ENCODE measurements at places on chromosomes 11 and 22.

DNA sequence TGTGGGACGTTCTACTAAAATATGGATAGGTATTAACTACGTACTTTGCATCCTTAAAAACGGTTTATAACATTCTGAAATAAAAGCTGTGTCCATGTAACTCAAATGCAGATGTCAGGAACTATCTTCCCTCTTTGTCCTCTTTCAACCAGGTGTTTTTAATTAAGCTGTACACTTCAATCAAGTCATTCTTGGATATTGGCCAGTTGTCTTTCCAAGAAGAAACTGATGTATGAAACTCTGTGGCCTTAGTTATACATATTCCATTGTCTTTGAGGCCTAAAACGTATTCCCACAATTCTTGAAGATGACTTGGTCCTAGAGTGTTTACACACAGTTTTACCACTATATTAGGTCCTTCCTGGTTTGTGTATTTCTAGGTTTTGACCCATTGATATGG lies 249.0 kb upstream of the CNTN5 start:
- no peak for DNase-seq

DNA sequence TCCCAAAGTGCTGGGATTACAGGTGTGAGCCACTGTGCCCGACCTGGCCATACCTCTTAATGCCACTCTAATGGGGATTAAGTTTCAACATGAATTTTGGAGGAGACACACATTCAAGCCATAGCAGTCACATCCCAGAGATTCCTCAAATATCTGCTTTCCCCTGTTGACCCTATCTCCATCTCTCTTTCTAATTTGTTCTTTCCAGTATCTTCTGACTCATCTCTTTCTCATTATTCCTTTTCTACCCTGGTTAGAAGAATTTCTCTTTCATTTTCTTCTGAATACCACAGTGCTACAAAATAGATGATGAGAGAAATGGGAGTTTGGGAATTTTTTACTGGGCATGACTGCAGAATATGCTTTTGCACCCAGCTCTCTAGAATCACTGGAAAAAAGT lies 5.1 kb downstream of the OR10V1 start:
- no peak for DNase-seq

DNA sequence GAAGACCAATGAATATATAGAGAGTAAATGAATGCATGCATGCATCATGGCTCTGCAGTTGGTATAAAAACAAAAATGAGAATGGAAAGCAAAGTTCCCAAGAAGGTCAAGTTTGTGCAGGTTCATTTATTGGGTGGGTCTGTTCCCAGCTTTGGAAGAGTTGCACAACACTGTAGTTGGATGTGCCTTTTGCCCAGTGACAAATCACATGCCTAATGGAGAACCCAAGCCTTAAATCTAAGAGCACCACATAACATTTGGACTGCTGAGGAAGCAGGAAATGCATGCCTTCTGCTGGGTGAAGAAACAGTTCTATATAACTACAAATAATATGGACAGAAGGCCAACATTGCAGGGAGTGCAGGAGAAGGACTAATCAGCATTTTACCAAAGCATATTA lies 30.6 kb downstream of the PRCP start:
- no peak for DNase-seq

- DNase-seq, result peak; percentile 28
Observed at GRCh38 chr11:86919557-86920210, 35.5 kb downstream of the FZD4 start.

- no peak for DNase-seq
Observed at GRCh38 chr11:5929571-5930368, 12.3 kb upstream of the OR56A3 start.

- DNase-seq, result no peak
Observed at GRCh38 chr11:34907934-34908593, 8.1 kb downstream of the APIP start.

GRCh38 chr11:6321356-6321755 lies 1.1 kb upstream of the CAVIN3 start:
- no peak for DNase-seq

- no peak for DNase-seq
Observed at GRCh38 chr11:2928605-2929530, at the start of gene PHLDA2. Gene PHLDA2 (minus strand): TSS chr11:2929420. CDS start chr11:2929364, 56 bp downstream.

- no peak for DNase-seq
Observed at GRCh38 chr11:79212741-79213190, 228.1 kb downstream of the TENM4 start.

GRCh38 chr11:124277804-124278203 lies 21.6 kb downstream of the OR8G5 start:
- DNase-seq, result no peak

- no peak for DNase-seq
Observed at GRCh38 chr11:120615391-120615790, 103.8 kb downstream of the GRIK4 start.

DNA sequence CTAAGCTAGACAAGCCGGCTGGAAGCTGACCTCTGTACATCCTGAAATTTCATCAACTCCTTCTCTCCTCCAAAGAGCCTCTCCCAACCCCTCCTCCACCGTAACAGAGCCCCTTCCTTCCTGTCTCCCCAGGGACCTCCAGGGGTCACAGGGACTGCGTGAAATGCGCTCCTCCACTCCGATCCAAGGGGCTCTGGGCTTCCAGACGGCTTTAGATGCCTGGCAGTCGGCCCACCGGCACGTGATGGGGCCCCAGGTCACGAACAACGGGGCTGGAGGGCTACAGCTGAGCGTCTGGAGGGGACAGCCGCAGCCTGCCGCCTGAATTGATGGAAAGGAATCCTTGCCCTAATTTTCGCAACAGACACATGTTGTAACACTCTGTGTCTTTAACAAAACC lies 264.1 kb downstream of the MN1 start:
- DNase-seq, result no peak

DNA sequence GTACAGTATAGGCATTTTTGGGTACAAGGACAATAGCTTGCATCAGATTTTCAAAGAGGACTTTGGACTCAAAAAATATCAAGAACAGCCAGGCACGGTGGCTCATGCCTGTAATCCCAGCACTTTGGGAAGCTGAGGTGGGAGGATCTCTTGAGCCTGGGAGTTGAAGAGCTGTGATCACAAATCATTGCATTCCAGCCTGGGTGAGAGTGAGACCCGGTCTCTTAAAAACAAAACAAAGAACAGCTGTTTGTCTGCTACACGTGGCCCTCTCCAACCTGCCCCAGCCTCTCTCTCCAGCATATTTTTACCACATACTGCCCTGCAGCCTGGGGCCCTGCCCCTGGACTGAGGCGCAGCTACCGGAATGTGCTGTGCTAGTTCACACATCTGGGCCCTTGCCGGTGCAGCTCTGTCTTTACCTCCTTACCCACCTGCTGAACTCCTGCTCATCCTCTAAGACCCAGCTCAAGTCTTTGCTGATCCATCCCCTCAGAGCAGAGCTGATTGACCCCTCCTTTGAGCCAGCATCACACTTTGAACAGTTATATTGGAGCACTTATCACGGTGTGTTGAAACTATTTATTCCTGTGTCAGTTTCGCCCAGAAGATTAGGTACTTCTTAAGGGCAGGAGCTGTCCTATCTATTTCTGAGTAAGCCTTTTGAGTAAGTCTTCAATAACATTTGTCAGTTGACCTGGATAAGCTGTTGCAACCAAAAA lies 29.4 kb downstream of the GRIK4 start:
- DNase-seq, result no peak

DNA sequence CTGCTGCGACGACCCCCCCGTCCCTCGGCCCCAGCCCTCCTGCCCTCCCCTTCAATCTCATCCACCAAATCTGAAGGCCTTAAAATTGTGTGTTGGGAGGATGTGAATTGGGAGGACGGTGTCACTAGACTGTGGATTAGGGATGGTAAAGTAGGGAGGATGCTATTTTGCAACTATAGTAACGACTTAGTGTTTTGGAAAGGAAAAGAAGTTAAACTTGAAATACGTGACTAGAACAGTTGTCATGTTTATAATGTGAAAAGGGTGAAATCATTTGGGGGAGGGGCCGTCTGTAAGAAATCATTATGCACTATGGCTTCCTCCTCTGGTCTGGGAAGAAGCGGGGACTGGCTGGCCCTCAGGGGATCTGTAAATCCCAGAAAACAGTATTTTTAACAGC lies 43.4 kb upstream of the NNMT start:
- DNase-seq, result no peak

GRCh38 chr11:115558635-115559034 lies 54.4 kb upstream of the CADM1 start:
- DNase-seq, result no peak

- no peak for DNase-seq
Observed at GRCh38 chr11:115674176-115674936, 170.1 kb upstream of the CADM1 start.

DNA sequence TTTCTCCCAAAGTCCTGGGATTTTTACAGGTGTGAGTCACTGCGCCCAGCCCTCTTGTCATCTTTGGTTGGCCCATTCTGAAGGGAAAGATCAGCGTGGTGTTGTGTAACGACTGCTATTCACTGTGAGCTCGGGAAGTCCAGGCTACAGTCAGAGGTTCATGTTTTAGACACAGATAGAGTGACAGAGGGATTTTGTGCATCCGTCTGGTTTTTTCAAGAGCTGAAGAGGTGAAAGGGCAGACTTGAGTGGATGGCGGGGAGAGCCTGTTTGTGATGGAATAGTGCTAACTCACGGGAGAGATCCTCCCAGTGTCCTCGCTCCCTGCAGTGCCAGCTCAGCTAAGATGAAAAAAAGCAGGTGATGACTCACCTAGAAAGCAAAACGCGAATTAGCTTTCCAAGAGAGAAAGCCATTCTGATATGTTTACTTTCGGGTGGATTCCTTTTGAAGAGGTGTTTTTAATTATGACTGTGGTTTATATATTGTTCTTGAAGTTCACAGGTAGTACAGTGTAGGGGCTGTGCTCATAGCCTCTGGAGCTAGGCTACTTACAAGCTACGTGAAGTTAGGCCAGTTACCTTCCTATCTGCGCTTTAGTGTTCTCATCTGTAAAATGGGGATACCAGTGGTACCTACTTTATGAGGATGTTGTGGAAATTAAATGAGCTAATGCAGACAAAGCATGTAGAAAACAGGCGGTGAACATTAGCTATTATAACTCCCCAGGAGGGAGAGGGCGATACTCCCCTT lies 67.2 kb downstream of the C11orf91 start:
- DNase-seq, result no peak

DNA sequence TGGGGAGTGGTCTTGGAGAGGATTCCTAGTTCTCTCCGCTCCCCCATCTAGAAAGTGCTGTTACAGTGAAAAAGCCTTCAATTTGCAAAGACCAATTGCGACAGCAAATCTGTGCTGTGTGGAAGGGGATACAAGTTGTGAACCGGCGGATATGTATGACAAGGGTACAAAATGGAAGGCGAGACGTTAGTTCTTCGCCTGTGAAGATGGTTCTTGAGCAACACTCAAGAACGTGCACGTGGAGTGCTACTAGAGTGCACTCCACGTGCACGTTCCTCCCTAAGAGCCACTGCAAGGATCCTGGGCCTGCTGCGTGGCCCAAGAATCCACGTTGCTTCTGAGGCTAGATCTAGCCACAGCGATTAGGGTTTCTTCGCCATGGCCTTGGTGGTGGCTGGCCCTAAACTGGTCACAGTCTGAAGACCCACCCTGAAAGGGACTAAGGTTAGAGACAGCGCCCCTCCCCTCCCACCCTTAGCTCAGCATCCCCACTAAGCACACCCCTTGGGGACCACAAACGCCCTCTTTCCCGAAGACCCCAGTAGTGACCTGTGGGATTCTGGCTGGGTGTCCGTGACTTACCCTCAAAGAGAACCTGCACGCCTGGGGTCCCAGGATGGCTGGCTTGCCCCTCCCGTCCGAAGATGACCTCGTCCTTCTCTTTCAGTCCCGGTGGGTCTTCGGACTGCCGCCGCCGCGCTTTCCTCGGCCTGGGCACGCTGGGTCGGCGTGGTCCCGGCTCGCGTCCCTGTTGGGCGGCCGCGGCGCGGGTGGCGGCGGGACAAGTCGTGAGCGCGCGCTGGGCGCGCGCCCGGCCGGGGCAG lies 519 bp upstream of the PDE3B start:
- no peak for DNase-seq

DNA sequence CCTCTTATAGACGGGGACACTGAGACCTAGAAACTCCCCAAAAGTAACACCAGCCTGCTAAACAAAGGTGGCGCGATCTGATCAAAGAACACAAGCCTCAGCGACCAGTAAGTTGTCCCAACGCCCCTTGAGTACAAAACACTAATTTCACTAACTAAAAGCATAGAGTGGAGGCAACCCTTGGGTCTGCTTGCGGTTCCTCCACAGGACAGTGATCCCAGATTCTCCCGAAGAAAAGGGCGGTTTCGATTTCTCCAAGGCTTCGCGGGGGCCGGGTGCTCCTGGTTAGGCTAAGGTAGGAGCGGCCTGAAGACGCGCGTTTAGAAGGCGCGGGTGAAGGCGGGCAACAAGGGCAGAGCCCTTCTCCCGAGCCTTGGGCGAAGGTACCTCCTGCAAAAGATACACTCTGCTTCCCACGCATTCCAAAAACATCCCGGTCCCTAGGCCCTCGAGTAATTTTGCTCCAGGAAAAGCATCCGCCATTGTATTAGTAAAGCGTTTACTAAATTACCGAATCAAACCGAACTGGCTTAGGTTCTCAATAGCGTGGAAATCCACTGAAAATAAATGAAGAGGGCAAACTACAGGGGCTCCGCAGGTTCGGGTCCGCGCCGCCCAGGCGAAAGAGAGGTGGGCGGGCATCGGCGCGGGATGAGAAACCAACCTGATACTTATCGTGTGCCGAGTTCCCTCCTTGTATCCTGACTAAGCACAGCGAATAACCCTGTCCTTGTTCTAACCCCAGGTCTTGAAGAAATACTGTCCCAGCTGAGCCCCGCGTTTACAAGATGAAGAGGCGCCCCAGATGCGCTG lies 2.0 kb downstream of the WT1 start:
- no peak for DNase-seq

GRCh38 chr11:116928102-116928777 lies 90.8 kb upstream of the APOA1 start:
- no peak for DNase-seq

DNA sequence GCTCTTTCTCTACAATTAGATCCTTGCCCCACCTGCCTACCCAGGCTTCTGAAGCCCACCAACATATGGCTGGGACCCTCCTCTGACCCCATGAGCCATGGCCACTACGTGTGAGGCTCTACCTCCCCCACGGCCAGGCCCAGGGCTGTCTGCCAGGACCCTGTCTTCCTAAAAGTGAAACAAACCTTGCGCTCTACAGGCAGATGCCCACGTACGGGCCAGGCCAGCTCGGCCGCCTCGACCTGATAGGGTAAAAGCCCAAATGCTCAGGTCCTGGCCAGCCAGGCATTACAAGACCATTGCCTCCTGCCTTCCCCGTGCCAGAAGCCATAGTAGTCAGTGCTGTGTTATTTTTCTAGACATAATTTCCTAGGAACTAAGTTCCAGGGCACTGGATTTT lies 1496.4 kb downstream of the BRD1 start:
- no peak for DNase-seq

GRCh38 chr11:63767565-63768236 lies 874 bp downstream of the ZFTA start:
- DNase-seq, result peak; percentile 88

- no peak for DNase-seq
Observed at GRCh38 chr11:117520201-117520600, 192.5 kb downstream of the CEP164 start.

Data from cerebellum (tissue), 4 donors.